Fibroblast of lung (primary cell): ENCODE measurements at places on chromosomes 13 and 19. TPM values are rescaled to one million over a fixed set of nuclear protein-coding genes. Genes with fewer than 3 reads are reported as not detected.

DNA sequence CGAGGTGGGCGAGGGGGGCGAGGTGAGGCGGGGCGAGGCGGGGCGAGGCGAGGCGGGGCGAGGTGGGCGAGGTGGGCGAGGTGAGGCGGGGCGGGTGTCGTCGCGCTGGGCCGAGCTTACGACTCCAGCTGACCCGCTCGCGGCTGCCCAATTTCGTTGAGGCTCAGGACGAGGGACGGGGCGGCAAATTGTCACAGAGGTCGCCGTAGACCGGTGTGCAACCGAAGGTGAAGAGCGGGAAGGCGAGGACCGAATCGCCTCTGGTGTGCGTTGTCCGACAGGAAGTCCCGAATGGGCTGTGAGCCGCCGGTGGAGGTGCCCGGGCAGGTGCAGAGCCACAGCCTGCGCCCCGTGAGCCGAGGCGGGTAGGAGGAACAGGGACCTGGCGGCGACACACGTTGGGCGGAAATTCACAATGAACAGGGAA is at the start of gene LACC1:
Gene LACC1 (plus strand): TSS at position 150 of the 427 bp plus-strand sequence. CDS start 1,082 bp downstream, outside the sequence.
- no peak for DNase-seq

DNA sequence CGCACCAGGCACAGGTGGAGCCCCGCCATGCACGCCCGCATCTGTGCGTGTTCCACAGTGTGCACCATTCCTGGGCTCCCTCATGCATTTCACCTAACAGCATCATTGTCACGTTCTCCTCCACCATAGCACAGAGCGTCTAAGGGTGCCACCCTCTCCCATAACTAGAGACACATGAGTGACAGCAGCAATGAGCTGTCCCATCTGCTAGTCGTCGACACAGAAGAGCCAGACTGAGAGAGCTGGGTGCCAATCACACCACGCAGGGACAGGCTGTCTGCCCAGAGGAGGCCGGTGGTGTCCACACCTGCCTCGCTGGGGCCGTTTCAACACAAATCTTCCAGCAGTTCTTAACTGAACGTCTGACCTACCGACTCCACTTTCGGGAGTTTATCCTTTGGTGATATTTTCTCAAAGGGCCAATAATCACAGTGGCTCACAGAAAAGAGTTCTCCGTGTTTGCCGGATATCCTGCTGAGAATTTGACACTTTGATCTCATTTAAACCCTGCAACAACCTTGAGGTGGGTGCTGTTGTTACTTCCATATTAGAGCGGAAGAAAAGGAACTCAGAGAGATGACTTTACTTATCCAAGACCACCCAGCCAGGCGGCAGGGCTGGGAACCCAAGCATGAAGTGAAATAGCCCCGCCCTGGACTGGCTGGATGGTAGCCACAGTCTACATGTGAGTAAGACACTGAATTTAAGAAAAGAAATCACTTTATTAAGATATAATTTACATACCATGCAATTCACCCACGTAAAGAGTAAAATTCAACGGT is 16.2 kb downstream of the CLEC11A start:
- no peak for DNase-seq

DNA sequence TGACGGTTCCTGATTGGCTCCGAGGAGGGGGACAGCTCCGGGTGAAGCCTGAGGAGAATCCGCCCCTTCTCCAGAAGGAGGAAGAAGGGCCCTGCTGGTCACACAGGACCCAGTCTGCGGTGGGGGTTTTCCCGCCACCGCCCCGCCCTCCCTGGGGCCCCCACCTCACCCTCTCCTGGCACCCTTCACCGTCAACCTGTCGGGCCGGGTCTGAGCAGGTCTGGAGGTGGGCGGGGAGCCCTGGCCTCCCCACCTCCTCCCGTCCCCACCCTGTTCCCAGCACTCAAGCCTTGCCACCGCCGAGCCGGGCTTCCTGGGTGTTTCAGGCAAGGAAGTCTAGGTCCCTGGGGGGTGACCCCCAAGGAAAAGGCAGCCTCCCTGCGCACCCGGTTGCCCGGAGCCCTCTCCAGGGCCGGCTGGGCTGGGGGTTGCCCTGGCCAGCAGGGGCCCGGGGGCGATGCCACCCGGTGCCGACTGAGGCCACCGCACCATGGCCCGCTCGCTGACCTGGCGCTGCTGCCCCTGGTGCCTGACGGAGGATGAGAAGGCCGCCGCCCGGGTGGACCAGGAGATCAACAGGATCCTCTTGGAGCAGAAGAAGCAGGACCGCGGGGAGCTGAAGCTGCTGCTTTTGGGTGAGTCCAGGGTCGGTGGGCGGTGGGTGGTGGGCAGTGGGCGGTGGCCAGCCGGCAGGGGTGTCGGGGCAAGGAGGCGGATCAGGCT is at the start of gene GNA15:
Gene GNA15 (plus strand): TSS at position 73 of the 723 bp plus-strand sequence. CDS start 418 bp downstream, at position 491.
- DNase-seq = no peak

SLITRK6 gene
- polyA plus RNA-seq = 2.0 and 3.3 TPM in 2 replicates

DNA sequence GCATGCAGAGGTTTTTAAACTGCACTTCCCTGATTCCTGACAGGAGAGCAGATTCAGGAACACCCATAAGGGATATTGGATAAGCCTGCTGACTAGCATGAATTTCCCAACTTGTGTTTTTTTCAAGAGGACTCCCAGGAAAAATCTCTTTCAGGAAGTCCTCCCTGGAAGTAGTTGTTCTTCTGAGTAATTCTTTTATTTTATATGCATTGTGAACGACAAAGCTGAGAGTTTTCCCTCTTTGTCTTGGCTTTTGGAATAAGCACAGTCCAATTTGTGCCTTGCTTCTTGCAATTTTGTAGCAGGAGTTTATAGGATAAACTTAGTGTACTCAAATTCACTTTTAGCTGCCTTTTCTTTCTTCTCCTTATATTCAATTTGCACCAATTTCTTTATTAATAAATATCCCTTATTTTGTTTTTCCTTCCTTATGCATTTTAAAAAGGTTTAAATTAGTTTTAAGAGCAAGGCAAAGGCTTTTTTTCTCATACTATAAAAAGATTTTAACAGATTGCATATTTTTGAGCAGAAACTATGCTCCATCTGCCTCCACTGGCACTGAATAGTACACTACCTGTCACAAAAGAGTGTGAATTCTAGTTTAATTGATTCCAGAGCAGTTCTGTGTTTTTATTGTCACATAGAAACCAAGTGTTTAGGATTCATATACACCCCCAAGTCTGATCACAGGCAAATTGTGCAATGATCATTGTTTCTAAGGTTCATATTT is 543.3 kb upstream of the SPRY2 start:
- no peak for DNase-seq

DNA sequence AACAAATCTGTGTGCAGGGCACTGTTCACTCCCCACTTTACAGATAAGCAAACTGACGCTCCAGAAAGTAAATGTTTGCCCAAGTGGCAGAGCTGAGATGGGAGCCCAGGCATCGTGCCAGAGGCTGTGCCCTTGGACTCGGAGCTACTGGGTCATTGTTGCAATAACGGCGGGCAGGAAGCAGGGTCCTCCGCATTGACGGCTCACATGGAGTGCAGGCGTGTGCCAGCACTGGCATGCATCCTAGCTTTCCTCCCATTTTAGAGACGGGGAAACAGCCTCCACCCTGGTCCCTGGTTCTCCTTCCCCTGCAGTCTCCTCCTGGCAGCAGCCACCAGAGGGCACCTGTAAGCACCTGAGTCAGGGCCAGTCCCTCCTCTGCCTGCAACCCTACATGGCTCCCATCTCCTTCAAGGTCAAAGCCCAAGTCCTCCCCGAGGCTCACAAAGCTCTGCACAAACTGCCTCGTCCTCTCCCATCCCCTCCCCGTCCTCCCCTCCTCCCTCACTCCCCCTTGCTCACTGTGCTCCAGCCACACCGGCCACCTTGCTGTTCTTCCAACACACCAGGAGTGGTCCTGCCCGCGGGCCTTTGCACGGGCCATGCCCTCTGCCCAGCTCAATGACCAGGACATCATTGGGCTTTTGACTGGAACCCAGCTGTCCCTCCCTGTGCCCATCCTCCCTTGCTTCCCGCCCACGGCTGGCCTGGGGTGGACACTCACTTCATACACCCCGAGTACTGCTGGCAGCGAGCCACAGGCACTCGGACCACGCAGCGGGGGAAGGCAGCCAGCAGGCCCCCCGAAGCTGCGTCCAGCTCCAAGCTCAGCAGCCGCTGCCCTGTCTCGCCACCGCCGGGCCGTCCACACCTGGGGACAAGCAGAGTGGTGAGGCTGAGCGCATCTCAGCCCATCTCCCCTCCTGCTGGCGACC is 7.7 kb upstream of the LRG1 start:
- DNase-seq = peak; percentile 14

GRCh38 chr19:19777692-19778091 is 43.9 kb downstream of the ZNF506 start:
- DNase-seq = no peak

DNA sequence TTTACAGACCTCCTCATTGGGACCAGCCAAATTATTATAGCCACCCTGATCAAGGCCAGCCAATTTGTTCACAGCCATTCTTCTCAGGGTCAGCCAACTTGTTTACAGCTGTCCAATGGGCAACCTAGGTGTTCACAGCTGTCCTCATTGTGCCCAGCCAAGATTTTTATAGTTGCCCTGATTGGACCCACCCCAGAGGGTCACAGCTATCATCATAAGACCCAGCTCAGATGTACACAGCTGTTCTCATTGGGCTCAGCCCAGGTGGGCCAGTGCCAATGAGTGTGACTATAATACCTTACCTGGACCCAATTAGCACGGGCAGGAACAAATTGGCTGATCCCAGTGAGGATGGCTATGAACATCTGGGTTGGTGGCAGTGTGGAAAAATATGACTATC is 1151.8 kb downstream of the UQCRFS1 start:
- no peak for DNase-seq

CEACAM20 gene
- polyA plus RNA-seq = not detected in 2 replicates

KLK15 gene
- not detected in 2 replicates for polyA plus RNA-seq

- no peak for DNase-seq
These were observed 26.8 kb downstream of the SKA3 start for GRCh38 chr13:21149568-21149967.

GPC5 gene
- polyA plus RNA-seq = not detected in 2 replicates

DNA sequence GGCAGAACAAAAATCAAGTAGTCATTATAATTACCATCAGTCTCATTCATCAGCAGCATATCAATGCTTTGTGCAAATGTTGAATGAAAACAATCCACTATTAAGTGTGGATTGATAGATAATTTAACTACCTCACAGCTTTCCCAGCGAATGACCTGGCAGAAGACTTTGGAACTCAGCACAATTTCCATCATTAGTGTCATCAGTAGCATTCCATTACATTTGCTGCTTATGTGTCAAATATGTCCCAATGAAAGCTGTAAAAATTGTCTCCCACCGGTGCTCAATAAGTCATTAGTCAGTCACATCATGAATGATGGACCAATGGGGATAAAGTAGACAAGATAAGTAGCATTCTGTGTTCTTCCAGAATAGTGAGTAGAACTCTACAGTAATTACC is 1513.5 kb upstream of the PRR20A start:
- DNase-seq = no peak

SOX21 gene
- polyA plus RNA-seq = not detected in 2 replicates

DNA sequence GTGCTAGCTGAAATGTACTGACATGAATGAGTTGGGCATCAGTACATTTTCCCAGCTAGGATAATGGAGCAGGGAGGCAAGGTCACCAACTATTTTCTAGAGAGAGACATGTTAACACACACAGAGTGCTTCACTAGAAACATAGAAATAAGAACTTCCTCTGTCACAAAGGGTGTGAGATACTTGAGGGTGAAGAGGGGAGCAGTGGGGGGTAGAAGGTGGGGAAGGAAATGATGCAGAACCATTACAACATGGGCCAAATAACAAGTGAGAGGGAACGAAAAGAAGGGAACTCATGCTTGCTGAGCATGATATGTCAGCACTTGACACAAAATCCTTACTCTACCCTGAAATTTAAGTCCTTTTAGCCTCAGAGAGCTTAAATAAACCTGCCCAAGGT is 87.8 kb upstream of the RFC3 start:
- DNase-seq = no peak

DNA sequence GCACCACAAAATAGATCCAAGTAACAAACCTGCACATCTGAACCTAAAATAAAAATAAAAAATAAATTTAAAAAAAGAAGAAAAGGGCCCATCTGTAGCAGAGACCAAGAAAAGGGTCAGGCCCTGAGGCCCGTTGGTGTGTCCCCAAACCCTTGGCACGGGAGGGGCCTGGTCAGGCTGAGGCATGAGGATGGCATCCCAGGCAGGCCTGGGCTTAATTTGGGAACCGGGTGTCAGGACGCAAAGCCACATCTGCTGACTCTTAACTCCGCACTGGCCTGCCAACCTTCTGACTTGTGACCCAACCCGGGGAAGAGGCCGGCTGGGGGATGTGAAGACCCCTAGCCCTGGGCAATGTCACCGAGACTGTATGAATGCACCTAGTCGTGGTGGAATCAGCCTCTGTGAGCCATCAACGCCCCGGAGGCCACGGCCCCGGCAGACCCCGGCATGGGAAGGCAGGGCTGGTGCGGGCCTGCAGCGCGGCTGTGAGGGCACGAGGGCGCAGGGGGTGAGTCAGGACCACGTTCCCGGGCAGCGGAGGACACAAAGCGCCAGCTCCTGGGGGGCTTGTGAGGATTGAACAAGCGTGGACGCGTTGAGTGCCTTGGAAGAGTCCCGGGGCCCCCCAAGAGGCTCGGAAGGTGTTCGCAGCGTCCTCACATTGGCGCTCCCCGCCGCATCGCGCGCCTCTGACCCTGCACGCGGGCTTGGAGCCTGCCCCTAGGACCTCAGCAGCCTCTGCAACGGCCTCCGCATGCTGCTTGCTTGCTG is 38.2 kb downstream of the ATP12A start:
- no peak for DNase-seq

DNA sequence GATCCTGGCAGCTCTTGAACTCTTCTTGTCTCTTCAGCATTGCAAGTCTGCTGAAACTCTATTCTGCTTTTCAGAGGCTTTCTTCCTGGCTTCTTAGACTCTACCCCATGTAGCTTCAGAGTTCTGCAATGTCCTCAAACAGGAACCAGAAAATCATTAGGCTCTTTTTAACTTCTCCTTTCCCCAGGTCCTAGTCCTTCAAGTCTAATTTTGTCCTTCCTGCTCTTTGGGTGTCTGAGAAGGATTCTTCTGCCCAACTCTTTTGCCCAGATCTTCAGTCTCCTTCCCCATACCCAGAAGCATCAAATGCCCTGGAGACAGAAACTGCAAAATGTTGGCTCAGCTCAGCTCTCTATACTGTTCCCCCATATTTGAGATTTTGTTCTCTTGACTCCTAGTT is 50.0 kb upstream of the CALM3 start:
- DNase-seq = no peak

SRRM5 gene
- 0.03 and 0.06 TPM in 2 replicates for polyA plus RNA-seq

SIGLEC7 gene
- not detected in 2 replicates for polyA plus RNA-seq

GRCh38 chr13:78596399-78596735 is 7.0 kb downstream of the POU4F1 start:
- no peak for DNase-seq

- no peak for DNase-seq
These were observed 152.9 kb downstream of the EFNB2 start for GRCh38 chr13:106382534-106382933.

DNA sequence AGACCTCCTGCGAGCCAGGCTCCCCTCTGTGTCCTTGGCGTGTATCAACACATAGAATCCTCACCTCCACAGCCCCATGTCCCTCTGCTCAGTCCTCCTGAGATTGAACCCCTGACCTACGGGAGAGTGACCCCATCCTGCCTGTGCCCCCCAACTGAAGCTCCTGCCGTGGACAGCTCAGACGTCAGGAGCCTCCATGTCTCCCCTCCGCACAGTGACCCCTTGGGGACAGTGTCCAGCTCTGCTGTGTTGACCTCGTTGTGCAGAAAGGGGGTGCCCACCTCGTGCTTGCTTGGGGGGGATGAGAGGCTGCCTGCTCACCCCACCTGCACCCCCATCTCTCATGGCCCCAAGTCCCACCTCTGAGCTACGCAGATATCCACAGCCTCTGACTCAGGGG is 490 bp upstream of the SIGLEC9 start:
- DNase-seq = no peak

GRCh38 chr19:6021878-6022569 is 44.1 kb upstream of the RANBP3 start:
- DNase-seq = peak; percentile 81

- no peak for DNase-seq
These were observed 6.6 kb downstream of the THOP1 start for GRCh38 chr19:2791876-2792275.

TMEM91 gene
- polyA plus RNA-seq = 1.4 and 3.7 TPM in 2 replicates
